ENCODE measurements at places on chromosomes 1 and 21. TPM values are rescaled to one million over a fixed set of nuclear protein-coding genes. Genes with fewer than 3 reads are reported as not detected.

Gene LCK
- total RNA-seq, result under 0.01 TPM

Gene PHGDH
- 2.4 TPM for total RNA-seq

Gene FBXO28
- total RNA-seq, result 95.0 TPM

Gene TBX15
- under 0.01 TPM for total RNA-seq

Gene C1orf50
- 3.1 TPM for total RNA-seq

Gene CNR2
- total RNA-seq, result not detected

Gene FOXD2
- under 0.01 TPM for total RNA-seq

Gene REN
- not detected for total RNA-seq

Gene LCE1F
- not detected for total RNA-seq

Gene ZBTB7B
- total RNA-seq, result 7.4 TPM

Gene LAPTM5
- total RNA-seq, result 66.7 TPM

Gene GIPC2
- 32.3 TPM for total RNA-seq
